ENCODE measurements at places on chromosomes 3 and 15.

DNA sequence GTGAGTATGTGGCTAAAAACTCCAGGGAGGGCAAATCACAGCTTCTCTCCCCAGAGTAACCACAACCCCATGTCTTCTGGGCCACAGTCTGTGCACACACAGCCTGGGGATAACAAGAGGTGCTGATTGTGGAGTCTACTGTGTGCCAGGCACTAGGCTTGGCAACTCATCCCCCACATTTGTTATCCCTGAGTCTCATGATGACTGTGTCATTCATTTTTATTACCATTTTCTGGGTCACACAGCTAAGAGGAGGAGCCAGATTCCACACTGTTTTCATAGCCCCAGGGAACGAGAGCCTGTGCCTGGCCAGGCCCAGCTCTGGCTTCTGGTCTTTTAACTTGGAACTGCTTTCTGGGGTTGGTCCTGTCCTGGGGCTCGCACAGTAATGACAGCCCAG lies 34.5 kb downstream of the ESYT3 start:
- DNase-seq: no peak

GRCh38 chr3:77605308-77605707 lies 565.4 kb downstream of the ROBO2 start:
- DNase-seq: no peak

DNA sequence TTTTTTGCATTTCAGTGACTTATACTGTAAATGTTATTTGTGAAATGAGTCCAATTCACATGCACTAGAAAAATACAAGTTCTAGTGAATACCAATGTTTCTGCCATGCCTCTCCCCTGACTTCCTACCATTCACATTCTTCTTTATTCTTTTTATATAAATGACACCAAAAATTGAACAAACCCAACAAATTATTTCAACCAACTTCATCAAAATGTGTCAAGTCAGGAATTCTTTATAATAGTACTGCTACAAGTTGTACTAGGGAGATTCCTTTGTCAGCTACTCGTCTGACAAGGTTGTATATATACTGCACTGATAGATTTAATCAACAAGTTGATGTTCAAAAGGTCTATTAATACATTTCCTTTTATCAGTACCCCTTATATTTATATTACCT lies 3.0 kb downstream of the TBL1XR1 start:
- DNase-seq: no peak

GRCh38 chr3:161348796-161349400 lies 22.4 kb downstream of the SPTSSB start:
- DNase-seq: no peak

GRCh38 chr15:99137877-99138276 lies 33.0 kb downstream of the SYNM start:
- DNase-seq: no peak

DNA sequence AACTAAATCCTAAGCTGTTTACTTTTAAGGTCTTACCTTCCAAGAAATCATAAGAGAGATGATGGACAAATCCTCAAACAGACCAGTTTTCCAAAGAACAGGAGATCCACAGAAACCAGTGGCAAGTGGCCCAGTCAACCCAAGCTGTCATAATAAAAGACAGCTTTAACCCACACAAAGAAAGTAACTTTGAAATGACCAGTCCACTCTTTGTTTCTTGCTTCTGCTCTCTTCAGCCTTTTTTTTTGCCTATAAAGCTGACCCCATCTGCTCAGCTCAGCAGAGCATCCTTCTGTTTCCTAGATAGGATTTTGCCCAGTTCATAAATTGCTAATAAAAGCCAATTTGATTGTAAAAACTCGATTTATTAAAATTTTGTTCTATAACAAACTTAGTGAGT lies 299.4 kb downstream of the OXSM start:
- DNase-seq: no peak

DNA sequence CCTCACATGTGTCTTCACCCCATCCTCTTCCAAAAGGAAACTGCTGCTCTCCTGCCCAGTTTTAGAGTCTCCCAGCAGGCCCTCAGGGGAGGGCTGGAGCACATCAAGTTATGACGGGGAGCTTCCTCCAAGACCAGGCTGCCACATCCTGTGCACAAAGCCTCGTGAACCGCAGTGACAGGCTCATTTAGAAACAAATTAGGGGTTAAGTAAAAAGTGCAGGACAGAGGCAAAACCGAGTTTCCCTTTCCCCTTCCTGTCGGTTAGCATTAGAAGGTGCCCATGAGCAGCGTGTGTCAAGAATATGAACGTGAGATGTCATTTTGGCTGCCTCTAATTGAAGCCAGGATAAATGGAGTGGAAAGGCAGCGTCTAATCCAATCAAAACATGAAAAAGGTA lies 199.7 kb downstream of the ARRDC4 start:
- DNase-seq: no peak

DNA sequence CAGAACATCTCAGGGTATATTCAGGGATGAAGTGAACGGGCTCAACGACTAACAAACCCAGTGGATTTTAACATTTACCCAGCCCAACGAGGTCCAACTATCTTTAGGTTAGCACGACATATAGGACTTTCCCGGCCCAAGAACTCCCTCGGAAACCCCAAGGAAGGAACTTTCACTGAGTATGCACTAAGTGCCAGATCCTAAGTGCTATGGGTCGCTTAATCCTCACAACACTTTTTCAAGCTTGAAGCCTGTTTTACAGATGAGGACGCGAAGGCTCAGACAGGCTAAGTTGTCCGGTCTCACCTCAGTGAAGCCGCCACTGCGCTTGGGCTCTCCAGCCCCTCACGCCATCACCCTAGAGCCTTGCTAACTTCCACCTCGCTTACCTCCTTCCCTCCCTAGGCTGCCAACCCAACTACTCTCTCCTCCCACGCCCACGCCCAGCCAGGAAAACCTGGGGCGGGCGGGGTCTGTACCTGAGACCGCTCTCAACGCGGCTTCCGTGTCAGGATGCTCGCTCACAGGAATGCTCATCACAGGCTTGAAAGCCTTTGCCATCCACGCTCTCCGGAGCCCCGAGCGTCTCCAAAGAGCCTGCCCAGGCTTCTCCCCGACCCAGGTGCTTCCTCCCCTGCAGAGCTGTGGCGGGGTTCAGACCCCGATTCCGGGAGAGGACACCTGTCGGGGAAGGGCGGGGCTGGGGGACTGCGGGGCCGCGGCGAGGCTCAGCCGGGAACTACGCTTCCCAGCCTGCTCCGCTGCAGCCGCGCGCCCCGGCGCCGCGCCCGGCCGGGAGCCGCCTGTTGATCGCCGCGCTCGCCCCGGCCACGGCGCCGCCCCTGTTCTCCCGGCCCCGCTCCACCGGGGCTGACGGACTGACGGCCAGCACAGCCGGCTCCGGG lies at the start of gene TMOD2:
Gene TMOD2, plus strand, starts transcription at position 806 of the 905 bp plus-strand sequence. CDS start 14,845 bp downstream, outside the sequence.
- DNase-seq: peak; percentile 66

- no peak for DNase-seq
Measured at GRCh38 chr15:50189633-50190032, 7.6 kb downstream of the SLC27A2 start.

Data from HAP-1 (cell line).